ENCODE measurements at places on chromosomes 4 and X.

DNA sequence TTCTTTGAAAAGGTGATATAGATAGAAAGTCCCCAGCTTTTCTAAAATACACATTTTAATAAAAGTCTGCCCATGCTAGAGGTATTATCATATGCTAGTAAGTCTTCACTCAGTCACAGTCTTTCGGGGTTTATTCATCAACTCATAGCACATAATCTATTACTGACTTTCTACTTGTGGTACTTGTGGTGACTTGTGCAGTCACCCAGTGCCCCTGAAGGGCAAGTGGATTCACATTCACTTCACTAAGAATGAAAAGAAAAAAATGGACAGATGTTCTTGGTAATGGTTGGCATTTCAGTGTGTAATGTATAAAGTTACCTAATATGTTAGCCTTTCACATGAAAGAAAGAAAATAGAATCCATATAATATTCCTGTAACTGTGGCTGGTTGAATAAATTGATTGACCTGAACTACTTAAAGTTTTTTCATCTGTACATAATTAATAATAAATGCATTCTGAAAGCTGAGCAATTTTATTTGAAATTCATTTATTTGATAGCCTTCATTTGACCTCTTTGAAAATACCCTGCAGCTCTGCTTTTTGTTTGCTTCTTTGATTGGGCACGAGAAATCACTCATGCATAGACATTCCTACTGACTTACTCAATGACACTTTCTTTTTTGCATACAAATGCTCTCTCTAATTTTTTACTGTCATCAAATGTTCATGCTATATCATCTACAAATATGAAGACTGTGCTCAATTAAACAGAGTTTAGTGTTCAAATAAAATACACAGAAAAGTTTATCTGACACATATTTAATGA is 39.5 kb upstream of the ZNF330 start:
- no peak for DNase-seq

DNA sequence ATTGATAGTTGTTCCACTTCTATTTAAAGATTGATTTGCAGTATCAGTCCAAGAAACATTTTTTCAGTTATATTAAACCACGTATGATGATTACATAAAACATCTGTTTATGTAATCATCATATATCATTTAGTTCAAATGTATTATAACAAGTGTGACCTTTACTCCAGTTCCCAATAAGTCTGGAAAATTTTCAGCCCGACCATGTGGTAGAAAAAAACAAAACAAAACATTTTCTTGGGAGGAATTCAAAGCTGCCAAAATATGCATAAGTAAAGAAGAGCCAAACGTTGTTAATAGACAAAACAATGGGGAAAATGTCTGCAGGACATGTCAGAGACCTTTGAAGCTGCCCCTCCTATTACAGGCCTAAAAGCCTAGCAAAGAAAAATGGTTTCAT is 709.1 kb downstream of the FAT4 start:
- no peak for DNase-seq

- no peak for DNase-seq
Measured at GRCh38 chr4:146061610-146062334, 113.7 kb upstream of the LSM6 start.

DNA sequence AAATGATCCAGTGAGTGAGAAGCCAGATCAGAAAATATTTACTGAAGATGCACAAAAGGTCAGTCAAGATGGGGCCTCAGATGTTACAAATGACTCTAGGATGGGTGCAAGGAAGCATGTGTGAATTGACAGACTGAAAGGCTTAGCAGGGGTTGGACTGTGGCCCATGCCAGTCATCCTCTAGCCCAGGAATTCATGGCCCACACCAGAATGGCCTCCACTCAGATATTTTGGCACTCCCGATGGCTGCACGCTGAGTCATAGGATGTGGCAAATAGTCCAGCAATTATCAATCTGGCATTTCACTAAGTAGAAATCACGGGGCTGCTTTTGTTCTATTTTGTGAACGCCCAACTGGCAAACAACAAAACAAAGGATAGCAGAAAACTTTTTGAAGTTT is 406.5 kb downstream of the IQCM start:
- DNase-seq: peak; percentile 79

GRCh38 chrX:134684956-134685355 is 26.7 kb upstream of the PLAC1 start:
- DNase-seq: no peak

GRCh38 chr4:95248720-95249425 is 299.9 kb downstream of the UNC5C start:
- no peak for DNase-seq

GRCh38 chrX:65690057-65690855 is 22.8 kb downstream of the MSN start:
- DNase-seq: peak; percentile 28
